ENCODE measurements at places on chromosomes 5 and 9.

- no peak for DNase-seq
These were observed 1.3 kb downstream of the RAI14 start for GRCh38 chr5:34657274-34657921.

DNA sequence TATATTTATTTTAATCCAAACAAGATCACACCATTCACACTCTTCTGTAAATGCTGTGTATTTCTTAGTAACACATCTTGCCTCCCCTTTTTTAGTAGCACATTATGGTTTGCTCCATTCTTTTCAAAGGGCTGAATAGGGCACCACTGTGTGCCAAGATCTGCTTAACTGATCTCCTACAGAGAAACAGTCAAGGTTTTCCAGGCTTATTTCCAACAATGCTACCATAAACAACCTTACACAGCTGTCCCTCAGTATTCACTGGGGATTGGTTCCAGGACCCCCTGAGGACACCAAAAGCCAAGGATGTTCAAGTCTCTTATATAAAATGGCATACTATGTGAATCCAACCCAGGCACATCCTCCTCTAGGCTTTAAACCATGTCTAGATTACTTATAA, 16.5 kb downstream of the GOLM1 start:
- DNase-seq = no peak

DNA sequence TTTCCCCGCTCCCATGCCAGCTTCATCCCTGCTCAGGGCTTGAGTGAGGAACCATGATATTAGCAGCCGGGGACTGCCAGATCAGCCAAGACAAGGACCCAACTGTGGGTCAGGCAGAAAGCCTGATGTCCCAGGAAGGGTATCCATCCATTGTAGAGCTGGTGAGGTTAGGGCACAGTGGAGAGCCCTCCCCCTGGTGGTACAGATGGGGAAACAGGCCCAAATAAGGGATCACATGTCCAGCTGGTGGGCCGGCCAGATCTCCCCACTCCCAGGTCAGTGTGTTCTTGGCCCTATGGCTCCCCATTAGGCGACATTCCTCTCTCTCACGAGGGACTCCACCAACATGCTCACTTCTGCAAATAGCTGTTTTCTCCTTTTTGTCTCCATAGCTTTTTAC, 9.0 kb downstream of the CDX1 start:
- no peak for DNase-seq

DNA sequence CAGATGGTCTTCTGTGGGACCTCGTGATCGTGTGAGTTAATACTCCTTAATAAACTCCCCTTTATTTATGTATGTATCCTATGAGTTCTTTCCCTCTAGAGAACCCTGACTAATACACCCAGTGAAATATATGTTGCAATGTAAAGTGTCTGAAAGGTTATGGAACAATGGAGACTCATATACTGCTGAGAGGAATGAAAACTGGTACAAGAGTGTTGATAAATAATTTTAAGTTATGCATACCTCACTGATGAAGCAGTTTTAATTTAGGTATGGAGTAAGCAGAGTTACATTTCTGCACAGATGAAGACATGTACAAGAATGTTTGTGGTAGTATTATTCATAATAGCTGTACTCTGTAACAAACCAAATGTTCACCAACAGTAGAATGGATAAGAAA, 438.3 kb downstream of the TAF11L14 start:
- DNase-seq = no peak

DNA sequence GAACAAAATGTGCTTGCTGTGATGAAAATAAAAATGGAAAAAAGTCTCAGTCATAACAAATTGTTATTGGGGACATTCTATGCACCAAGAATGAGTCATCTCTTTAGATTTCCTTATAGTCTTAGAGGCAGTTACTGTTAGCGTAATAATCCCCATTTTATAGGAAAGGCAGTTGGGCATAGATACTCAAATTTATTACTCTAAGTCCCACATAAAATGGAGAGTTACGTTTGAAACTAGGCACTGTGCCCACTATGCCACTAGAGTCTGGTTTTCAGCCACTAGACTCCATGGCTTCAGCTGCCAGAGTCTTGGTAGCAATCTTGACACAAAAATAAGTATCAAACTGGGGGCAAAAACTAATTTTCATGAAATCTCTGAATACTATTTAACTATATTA, 317.9 kb upstream of the MEF2C start:
- DNase-seq = no peak

- no peak for DNase-seq
These were observed 5.5 kb downstream of the MLLT3 start for GRCh38 chr9:20616808-20617207.

- no peak for DNase-seq
These were observed 27.0 kb downstream of the PTGES start for GRCh38 chr9:129725795-129726251.

- DNase-seq = no peak
These were observed 95.7 kb downstream of the ACTBL2 start for GRCh38 chr5:57386958-57387357.

Measured in Right ventricle myocardium superior (tissue), 1 donor.